Regular cardiac myocyte (primary cell): ENCODE measurements at places on chromosomes 12 and 14. TPM values are rescaled to one million over a fixed set of nuclear protein-coding genes. Genes with fewer than 3 reads are reported as not detected.

The BRAP gene
- total RNA-seq: 15.1 and 20.9 TPM in 2 replicates

The PLEKHD1 gene
- total RNA-seq: under 0.01 TPM in 1 of 2 replicates, not detected in the other

The CDH24 gene
- total RNA-seq: 6.2 and 10.2 TPM in 2 replicates

The ACTR6 gene
- 16.3 and 19.2 TPM in 2 replicates for total RNA-seq

The PKP2 gene
- 0.38 and 8.2 TPM in 2 replicates for total RNA-seq

The TAS2R7 gene
- under 0.01 TPM in 1 of 2 replicates, not detected in the other for total RNA-seq

The SLC17A8 gene
- not detected in 2 replicates for total RNA-seq

The TCL1B gene
- not detected in 2 replicates for total RNA-seq

The CAPRIN2 gene
- 46.5 and 53.5 TPM in 2 replicates for total RNA-seq

The DNAJC22 gene
- total RNA-seq: 1.7 and 2.5 TPM in 2 replicates

The ABCB9 gene
- 11.0 and 13.8 TPM in 2 replicates for total RNA-seq

The PNMA1 gene
- 16.1 and 21.3 TPM in 2 replicates for total RNA-seq

The VRTN gene
- total RNA-seq: not detected in 2 replicates

The KRT6C gene
- not detected in 2 replicates for total RNA-seq

The LRRC9 gene
- not detected in 2 replicates for total RNA-seq

The DBX2 gene
- not detected in 2 replicates for total RNA-seq

The COX6A1 gene
- 729 and 777 TPM in 2 replicates for total RNA-seq

The BCL11B gene
- total RNA-seq: under 0.01 TPM in 1 of 2 replicates, not detected in the other

The FGF6 gene
- not detected in 2 replicates for total RNA-seq

The SMIM41 gene
- total RNA-seq: 0.19 TPM in 1 of 2 replicates, not detected in the other

The NOC4L gene
- 9.0 and 18.4 TPM in 2 replicates for total RNA-seq

The RIMBP2 gene
- under 0.01 TPM in 1 of 2 replicates, not detected in the other for total RNA-seq

The STAC3 gene
- 0.19 and 1.1 TPM in 2 replicates for total RNA-seq

The CEP170B gene
- 14.4 and 18.8 TPM in 2 replicates for total RNA-seq

The TPPP2 gene
- not detected in 2 replicates for total RNA-seq

The OTOGL gene
- 0.19 and 0.28 TPM in 2 replicates for total RNA-seq
